Fibroblast of the aortic adventitia (primary cell): ENCODE measurements at places on chromosomes 6 and 20. TPM values are rescaled to one million over a fixed set of nuclear protein-coding genes. Genes with fewer than 3 reads are reported as not detected.

MRAP2 gene
- total RNA-seq, result 0.33 and 5.8 TPM in 2 replicates

DNA sequence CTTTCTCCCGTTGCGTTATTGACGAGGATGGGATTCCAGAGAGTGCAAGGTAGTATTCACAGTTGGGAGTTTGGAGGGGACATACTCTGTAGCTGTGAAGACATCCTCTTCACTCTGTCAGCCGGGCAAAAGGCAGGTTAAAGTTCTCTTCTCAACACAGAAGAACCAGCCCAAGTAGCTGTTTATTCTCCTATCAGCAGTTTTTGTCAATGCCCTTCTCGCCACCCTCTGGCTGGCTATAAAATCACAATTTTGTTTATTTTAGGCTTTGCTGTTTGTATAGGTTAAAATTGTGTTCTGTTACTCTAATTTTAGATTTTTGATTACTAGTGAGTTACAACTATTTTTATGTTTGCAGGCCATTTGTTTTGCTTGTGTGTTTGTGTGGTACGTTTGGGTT is 37.9 kb upstream of the MAS1 start:
- peak; percentile 39 for DNase-seq

UTRN gene
- 211 and 281 TPM in 2 replicates for total RNA-seq

- DNase-seq, result no peak
Measured at GRCh38 chr20:50389808-50390684, 120.1 kb upstream of the PTPN1 start.

GRCh38 chr6:119801056-119801455 is 451.5 kb upstream of the MAN1A1 start:
- no peak for DNase-seq

GRCh38 chr6:80321011-80321410 is 214.5 kb downstream of the BCKDHB start:
- no peak for DNase-seq

DSP gene
- 4.2 and 4.3 TPM in 2 replicates for total RNA-seq

GRCh38 chr20:11849270-11849915 is 68.3 kb upstream of the BTBD3 start:
- peak; percentile 42 for DNase-seq

GRCh38 chr20:40986774-40987173 is 41.8 kb upstream of the TOP1 start:
- no peak for DNase-seq

DNA sequence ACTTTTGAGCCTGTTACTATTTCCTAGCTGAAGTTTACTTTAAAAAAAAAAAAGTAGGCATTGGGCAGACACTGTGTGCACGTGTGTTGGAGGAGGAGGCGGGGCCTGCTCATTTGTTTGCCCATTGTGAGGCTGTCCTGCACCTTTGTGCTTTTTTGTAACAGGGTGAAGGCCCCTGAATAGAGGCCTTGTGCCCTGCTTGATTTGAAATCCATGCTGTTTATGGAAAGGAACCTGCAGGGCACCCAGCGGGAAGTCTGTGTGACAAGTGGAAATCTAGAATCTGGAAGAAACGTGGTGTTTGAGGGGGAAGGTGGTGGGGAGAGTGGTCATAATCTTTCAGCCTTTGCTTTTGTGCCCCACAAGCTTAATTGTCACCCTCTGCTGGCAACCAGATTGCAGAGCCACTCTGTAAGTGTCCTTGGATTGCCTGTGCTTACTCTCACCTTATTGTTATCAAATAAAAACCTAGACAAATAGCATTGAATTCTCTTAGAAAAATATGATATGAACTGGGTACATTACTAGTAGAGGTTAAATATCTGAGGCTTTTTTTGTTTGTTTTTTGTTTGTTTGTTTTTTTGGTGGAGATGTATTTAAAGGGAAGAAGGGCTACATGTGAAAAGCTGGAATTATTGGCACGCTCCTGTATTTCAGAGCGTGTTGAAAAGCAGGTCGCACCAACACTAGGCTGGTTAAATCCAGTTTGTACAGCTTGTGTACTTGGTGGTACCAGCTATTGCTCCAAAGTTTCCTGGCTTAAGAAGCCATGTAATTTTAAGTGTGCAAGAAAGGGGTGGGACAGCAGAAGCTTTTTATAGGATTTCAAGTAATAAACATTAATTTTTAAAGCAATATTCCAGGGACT is 156.3 kb downstream of the ARID1B start:
- DNase-seq, result no peak

PPIL6 gene
- total RNA-seq, result 0.65 and 5.8 TPM in 2 replicates

DNA sequence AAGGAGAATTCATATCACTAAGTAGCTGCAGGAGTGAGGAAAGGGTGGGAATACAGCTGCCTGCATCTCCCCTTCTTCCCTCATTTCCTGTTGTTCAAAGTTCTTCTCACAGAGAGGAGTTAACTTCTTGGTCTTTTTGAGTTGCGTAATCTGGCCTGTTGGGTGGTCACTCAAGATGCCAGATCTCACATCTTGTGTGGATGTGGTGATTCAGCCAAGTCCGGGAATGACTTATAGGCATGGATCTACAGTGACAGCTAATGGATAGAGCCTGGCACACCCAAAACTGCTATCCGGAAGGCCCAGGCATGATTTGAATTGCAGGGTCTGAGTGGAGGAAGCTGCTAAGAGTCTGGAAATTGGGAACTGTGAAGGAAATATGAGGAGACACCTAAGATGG is 100.2 kb upstream of the SLC35B3 start:
- no peak for DNase-seq

RXRB gene
- total RNA-seq, result 11.1 and 22.6 TPM in 2 replicates

DNA sequence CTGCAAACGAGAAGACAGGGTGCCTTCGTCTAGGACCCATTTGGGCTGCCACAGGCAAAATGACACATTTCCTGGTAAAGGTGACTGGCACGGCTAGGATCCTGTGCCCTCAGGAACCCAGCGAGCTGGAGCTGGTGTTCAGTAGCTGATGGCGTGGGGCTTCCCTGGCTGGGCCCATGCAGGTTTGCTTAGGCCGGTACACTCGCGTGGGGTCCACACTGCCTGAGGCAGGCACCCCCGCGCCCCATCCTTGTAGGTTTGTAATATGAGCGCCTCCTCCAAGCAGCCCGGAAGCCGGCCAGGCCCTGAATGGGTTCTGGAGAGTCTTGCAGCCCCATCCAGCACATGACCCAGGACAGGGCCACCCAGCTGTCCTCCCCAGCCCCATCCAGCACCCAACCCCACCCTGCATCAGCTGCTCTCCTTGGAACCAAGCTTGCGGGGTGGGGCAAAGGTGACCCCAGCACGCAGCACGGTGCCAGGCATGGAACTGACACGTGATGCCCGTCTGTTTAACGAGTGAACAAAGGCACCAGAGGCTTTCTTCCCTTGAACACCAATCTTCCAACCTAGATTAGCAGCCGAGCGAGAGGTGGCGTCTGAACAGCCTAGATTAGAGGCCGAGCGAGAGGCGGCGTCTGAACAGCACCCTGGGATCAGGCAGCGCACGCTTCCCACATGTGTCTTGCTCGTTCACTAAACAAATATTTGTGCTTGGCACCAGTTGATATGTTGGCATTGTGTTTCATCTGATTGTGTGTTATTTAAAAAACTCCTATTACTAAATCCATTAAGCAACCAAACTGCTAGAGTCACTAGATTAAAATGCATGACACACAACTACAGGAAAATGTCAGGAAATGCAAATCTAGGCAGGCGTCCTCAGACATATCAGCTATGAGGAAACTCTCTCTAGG is 112.1 kb downstream of the DLL1 start:
- DNase-seq, result peak; percentile 69

CD40 gene
- 0.45 and 1.5 TPM in 2 replicates for total RNA-seq

DNA sequence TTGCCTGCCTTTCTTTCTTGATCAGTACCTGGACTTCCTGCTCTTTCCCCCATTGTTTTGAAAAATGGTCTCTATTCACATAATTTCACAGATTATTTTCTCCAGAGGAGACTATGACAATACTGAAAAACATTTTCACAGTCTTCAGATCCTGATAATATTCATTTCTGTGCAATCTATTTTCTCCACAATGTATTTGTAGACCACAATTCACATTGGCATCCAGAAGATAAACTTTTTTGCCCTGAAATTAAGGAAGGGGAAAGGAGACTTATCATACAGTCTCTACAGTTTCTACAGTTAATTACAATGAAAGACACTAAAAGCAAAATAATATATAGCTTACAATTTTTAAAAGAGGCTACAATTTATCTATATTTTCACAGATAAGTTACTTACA is 18.4 kb downstream of the LCA5 start:
- DNase-seq, result no peak

DNA sequence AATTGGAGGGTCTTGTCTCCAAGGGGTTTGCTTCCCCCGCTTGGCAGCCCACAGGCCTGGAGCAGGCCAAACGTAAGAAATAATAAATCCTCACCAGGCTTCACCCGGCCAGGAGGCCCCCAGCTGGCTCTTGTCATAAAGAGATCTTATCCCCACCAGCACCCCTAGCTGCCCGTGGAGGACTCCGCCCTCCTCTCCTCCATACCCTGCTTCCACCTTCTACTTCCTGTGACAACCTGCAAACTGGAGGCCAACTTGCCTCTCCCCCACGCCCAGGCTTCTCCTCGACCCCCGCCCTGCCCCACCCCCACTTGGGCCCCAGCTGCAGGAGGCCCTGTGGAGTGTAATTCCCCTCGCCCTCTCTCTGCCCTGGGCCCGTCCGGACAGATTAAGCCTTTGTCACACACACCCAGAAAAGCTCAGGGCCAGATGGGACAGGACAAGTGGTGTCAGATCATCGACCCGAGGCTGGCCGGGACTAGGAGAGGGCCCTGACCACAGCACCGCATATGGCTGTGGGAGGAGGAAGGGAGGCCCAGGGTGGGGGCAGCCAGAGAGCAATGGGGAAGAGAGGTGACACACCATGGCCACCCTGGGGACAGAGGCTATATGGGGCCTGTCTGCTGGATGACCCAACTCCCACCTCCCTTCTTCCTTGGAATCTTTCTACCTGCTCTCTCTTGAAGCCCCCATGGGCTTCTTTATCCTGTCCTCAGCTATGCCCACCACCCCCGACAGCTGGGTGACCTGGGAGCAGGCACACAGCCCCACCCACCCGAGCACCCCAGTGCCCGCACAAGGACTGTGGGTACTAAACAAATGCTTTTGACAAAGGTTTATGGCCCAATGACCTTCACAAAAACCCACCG is 3.9 kb downstream of the NOL4L start:
- no peak for DNase-seq

CDH26 gene
- 0.09 TPM in 1 of 2 replicates, not detected in the other for total RNA-seq

SNX9 gene
- 108 and 182 TPM in 2 replicates for total RNA-seq

GPR63 gene
- under 0.01 and 0.27 TPM in 2 replicates for total RNA-seq

NOTCH4 gene
- total RNA-seq, result 1.1 and 2.2 TPM in 2 replicates

MYLIP gene
- 12.2 and 36.1 TPM in 2 replicates for total RNA-seq

DNA sequence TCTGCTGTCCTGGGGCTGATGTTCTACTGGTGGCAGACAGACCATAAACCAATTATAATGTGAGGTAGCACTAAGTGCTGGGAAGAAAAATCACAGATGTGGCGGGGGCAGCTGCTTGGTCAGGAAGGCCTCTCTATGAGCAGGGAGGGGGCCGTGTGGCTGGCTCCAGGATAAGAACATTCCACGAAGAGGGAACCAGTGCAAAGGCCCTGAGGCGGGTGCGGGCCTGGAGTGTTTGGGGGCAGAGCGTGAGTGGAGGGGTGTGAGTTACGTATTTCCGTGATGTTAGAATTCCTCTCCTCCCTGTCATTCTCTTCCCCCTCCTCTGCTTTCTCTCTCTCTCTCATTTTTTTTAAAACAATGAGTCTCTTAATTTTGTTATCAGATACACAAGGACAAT is 67.2 kb downstream of the CEBPB start:
- no peak for DNase-seq

DNA sequence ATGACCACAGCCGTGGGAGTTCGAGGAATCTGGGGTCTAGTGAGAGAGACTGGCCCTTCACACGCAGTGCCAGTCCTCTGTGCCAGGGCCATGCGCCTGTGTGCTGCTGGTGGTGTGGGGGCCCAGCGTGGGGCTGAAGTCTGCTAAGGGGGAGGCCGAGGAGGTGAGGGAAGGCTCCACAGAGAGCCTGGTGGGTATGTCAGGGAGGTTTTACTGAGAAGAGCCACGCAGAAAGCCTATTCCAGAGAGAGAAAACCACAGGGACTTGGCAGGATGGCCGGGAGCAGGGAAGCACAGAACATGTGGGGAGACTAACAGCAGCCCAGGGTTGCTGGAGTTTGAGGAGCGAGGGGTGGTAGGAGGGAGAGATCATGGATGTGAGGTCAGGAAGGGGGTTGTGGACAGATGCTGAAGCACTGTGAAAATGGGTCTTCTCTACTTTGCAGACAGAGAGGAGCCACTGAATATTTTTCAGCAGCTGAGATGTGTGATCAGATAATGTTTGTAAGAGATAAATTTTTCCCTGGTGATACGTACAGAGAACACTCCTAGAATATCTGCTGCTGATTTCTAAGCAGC is 35.3 kb downstream of the DUSP22 start:
- peak; percentile 54 for DNase-seq

GRCh38 chr6:150977281-150977680 is 111.8 kb downstream of the MTHFD1L start:
- DNase-seq, result no peak

- no peak for DNase-seq
Measured at GRCh38 chr6:3898265-3898994, 49.3 kb downstream of the FAM50B start.

GRCh38 chr6:34246563-34247391 is 2.0 kb downstream of the SMIM29 start:
- DNase-seq, result no peak

SPATA25 gene
- 2.1 and 9.6 TPM in 2 replicates for total RNA-seq

GRCh38 chr6:1099264-1099663 is 212.6 kb upstream of the FOXQ1 start:
- DNase-seq, result no peak

CDSN gene
- not detected in 2 replicates for total RNA-seq

- peak; percentile 45 for DNase-seq
Measured at GRCh38 chr6:142694054-142694453, 250.9 kb downstream of the HIVEP2 start.

DNA sequence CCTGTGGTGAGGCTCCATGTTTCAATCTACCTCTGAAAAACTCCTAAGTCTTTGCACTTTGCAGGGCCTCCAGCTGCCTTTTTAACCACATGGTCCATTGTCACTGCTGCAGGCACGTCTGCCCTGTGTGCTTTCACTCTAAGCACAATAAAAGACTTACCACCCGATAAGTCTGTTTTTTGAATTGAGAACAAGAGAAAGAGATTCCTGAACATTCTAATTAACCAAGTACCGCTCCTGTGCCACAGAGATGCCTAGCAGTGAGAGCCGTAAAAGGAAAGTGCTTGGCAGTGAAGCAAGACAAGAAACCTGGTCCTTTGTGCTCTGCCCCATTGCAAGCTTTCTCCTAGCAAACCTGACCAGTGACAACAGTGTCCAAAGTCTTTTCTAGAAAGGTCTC is 487.6 kb upstream of the FLRT3 start:
- no peak for DNase-seq

REM1 gene
- 0.16 TPM in 1 of 2 replicates, not detected in the other for total RNA-seq

GRCh38 chr6:55034752-55035151 is 139.6 kb upstream of the HCRTR2 start:
- DNase-seq, result no peak

DNA sequence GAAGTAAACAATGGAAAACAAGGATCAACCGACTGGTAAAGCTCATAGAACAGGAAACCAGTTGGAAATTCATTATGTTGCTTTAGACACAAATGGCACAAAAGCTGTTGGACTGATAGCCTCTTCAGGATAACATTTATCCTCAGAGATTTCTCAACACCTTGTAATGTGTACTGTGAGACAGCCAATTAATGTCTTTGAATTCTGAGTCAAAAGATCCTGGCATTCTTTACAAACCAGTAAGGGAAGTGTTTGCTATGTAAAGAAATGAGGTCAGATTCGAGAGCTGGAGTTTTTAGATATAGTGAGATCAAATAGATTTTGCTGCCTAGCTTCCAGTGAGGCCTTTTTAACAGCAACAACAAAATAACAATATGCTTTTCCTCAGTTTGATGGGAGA is 439.2 kb downstream of the C6orf118 start:
- no peak for DNase-seq

CYP39A1 gene
- 0.63 and 4.7 TPM in 2 replicates for total RNA-seq
